ENCODE measurements at places on chromosomes 2 and 18. TPM values are rescaled to one million over a fixed set of nuclear protein-coding genes. Genes with fewer than 3 reads are reported as not detected.
A peak's percentile ranks its signal among the peaks of the same experiment; 100 is the strongest.

The EIF2B4 gene
- total RNA-seq, result 44.2 TPM

The FNDC4 gene
- total RNA-seq, result 3.2 TPM

GRCh38 chr2:126836761-126837679 lies 61.7 kb upstream of the TEX51 start:
- DNase-seq, result no peak

- DNase-seq, result no peak
These were observed 44.0 kb downstream of the ASAP2 start for GRCh38 chr2:9250498-9251153.

- DNase-seq, result no peak
These were observed at the start of gene SH3YL1 for GRCh38 chr2:263774-264492. TSS of gene SH3YL1 (minus strand) at chr2:264032. CDS start at chr2:263984, 48 bp downstream.

DNA sequence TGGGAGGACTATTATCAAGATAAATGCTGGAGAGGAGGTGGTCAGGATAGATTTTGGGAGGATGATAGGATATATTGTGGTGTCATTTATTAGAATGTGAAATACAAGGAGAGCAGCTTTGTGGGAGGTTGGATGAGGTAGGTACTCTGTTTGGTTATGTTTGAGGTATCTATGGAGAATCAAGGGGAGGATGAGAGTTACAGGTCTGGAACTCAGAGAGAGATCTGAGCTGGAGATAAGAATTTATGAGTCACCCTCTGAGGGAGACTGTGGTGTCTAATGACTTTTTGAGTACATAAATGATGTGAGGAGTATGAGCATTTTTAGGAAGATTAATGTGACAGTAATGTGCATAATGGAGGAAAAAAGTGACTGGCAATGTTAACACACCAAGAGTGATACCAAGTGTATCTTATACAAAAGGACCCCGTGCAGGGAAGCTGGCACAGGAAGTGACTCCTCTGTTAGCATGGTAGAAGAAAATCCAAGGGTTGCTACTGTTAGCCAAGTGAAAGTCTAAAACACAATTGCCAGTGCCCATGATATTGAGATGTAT lies 48.2 kb downstream of the CRIM1 start:
- DNase-seq, result peak; percentile 94

DNA sequence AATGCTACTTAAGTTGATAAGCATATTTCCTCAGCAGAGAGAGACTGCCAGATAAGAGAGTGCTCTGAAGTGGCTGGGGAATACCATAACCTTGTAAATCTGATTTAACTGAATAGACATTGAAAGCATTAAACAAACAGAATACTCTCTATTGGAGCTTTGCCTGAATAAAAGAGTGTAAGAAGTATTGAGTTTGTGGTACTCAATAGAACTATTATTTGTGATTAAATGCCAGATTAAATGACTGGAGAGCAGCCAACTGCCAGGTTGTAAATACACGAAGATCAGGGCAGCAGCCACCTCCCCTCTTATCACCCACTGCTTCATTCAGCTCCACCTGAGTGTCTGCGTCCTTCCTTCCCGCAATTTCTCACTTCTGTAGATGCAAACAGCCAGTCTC lies 373.6 kb downstream of the DCDC2C start:
- no peak for DNase-seq

GRCh38 chr18:2448565-2449151 lies 122.6 kb downstream of the METTL4 start:
- DNase-seq, result no peak

DNA sequence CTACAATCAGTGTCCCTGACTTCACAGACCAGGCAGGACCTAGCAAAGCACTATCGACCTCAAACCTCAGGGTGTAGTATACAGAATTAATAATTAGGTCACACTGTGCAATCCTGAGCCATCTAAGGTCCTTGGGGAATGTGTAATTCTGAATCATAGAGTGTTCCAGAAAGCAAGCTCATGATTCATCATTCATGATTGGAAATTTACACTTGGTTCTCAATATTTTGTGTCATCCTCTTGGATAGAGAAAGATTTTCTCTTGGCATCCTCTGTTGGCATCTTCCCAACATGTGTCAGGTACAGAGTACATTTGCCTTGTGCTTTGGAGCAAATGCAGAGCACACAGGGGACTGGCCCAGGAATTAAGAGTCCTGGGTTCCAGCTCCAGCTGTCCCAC lies 245.0 kb upstream of the NT5C1B start:
- peak; percentile 62 for DNase-seq

- DNase-seq, result no peak
These were observed 141.2 kb downstream of the CABLES1 start for GRCh38 chr18:23276451-23276850.

GRCh38 chr18:35971661-35972196 lies 750 bp upstream of the RMP24 start:
- DNase-seq, result no peak

Data from HFFc6 (cell line).